ENCODE measurements at places on chromosomes 1 and 21. TPM values are rescaled to one million over a fixed set of nuclear protein-coding genes. Genes with fewer than 3 reads are reported as not detected.
A peak's percentile ranks its signal among the peaks of the same experiment; 100 is the strongest.

GRCh38 chr1:20061866-20062265 lies 8.1 kb upstream of the PLA2G5 start:
- no peak for DNase-seq

- DNase-seq = peak; percentile 35
Measured at GRCh38 chr21:31282095-31282709, 61.9 kb downstream of the TIAM1 start.

GRCh38 chr1:98119796-98120195 lies 199.0 kb upstream of the DPYD start:
- peak; percentile 51 for DNase-seq

DNA sequence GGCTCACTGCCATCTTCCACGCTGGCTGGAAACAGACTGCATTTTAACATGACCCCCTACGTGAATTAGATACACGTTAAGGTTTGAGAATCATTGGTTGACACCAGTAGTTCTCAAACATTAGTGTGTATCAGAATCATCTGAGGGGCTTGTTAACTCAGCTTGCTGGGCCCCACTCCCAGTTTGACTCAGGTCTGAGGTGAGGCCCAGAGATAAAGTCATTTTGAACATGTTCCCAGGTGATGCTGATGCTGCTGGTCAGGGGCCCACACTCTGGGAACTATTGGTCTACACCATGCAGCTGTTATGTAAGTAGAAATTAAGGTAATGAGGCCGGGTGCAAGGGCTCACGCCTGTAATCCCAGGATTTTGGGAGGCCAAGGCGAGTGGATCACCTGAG lies 1.3 kb downstream of the LSM10 start:
- DNase-seq = no peak

DNA sequence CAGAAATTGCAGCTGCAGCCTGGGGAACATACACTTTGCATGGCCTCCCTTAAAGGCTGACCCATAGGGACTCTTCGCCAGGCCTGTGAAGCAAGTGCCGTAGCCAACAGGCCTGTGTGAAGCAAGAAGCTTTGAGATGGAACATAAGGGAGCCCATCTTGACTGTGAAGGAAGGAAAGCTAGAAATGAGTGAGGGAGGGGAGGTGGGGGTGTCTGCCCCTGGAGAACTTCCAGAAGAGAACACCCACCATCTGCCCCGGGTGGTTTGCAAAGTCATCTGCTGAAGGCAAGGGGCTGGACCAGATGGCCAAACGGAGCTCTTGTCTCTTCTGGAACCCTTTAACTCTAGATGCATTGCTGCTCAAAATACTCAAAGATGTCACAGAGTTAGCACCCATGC lies 103.3 kb upstream of the GRIK3 start:
- DNase-seq = no peak

GRCh38 chr1:4366091-4366490 lies 288.3 kb upstream of the AJAP1 start:
- DNase-seq = no peak

GRCh38 chr1:24506691-24507381 lies 4.2 kb downstream of the RCAN3 start:
- DNase-seq = no peak

GRCh38 chr1:40896482-40896881 lies 34.3 kb upstream of the CITED4 start:
- DNase-seq = no peak

GRCh38 chr1:214898161-214898560 lies 184.4 kb upstream of the KCNK2 start:
- DNase-seq = no peak

DNA sequence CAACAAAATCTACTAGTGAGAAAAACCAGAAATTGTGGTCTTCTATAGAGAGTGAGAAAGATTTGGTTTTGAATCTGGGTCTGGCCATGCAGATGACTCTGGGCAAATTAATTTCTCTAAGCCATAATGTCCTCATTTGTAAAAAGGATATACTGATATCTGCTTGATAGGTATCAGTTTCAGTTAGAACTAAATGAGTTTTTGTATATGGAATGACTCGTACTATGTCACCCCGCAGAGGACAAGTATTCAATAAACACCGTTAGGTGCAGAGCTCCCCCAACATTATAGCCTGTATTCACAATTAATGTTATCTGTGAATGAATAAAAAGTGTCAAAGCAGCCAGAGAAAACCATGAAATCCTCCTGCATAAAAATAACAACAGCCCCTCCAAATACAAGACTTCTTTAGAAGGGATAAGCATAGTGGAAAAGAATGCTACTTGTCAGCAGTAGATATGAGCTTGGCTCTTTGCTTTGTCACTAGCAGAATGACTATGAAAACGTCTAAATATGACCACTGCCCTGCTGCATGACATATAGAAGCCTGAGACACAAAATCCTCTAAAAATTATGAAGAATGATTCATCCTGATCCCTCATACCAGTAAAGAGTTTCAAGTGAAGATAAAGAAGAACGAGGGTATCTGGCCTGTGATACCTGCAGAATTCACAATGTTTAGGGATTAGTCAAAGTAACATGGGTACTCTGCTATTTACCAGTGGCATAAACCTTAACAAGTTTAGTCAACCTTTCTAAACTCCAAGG lies 17.8 kb downstream of the SCAF4 start:
- no peak for DNase-seq

DNA sequence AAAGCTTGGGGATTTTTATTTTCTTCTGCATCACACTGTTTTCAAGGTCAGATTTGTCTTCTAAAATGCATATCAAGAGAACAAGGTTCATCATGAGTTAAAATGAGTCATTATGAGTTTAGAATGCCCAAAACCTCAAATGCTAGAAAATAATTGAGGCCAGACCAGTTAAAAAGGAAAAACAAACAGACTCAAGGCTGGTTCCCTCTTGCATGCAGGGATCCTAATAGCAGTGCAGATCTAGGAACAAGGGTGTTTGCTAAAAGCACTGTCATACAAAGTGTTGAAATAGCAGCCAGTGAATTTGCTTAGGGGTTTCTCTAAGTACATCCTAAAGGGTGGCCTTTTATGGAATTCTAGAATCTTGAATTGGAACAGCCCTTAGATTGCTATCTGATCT lies 15.3 kb downstream of the BEND5 start:
- no peak for DNase-seq

- DNase-seq = no peak
Measured at GRCh38 chr1:219945795-219946194, 17.4 kb upstream of the SLC30A10 start.

DNA sequence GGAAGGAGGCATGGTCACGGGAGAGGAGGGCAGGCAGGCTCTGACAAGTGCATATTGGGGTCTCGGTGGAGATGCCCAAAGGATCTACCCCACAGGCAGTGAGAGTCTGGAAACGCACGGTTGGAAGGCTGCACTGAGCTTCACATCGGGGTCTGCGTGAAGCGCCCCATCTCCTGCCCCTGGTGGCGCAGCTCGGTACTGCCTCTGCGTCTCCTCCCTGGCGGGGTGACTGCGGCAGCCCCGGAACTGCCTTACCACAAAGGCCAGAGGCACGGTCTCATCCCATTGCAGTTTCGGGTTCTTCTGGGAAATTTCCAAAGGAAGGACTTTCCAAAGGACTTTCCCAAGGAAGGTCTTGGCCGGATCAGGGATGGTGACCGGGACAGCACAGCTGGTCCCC lies 69.2 kb upstream of the AJAP1 start:
- peak; percentile 27 for DNase-seq

- DNase-seq = no peak
Measured at GRCh38 chr1:157882580-157882979, 41.0 kb upstream of the CD5L start.

- DNase-seq = no peak
Measured at GRCh38 chr1:182611787-182612186, 7.6 kb upstream of the RGS16 start.

GRCh38 chr1:31791131-31791858 lies 24.5 kb downstream of the SPOCD1 start:
- DNase-seq = no peak

DNA sequence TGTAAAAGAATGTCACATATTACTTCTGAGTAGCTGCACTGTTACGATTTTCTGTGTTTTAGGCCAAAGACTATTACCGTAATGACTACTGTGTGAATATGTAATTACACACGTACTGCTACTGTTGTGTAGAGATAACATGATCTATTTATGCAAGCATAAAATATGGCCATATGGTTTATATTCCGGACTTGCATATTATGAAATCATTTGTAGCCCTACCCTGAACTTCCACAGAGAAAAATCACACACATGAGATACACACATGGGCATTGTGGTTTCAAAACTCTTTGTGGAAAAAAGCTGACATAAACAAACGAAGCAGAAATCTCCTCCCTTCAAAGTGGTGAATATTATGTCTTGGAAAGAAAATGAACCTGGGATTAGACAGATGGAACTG lies 373.0 kb upstream of the ADAMTS5 start:
- no peak for DNase-seq

- no peak for DNase-seq
Measured at GRCh38 chr1:93997756-93998155, 88.5 kb upstream of the GCLM start.

- no peak for DNase-seq
Measured at GRCh38 chr1:938711-939489, 15.2 kb downstream of the SAMD11 start.

DNA sequence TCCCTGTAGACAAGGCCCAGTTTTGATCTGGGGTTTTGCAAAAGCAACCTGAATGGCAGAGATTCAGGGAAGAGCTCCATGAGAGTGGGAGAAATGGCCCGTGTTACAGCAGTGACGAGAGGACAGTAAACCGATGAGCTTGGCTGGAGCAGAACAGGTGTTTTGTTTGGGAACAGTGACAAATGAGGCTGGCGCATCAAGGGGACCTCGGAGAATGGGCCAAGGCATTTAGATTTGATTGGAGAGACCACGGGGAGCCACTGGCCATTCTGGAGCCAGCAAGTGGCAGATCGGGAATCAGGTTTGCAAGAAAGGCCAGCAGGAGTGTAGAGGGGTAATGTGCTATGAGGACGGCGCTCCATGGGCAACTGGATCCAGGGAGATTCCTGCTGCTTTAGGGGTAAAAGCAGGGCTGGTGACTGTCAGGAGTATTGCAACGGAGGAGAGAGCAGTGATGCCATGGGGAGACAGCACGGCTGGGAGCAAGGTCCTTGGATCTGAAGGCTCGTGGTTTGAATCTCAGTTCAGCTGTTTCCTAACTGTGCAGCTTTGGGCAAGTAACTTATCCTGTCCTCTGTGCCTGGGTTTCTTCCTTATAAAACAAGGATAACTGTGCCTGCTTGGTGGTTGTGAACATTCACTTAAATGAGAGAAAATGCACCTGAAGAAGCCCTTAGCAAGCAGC lies 9.9 kb upstream of the KLHDC7A start:
- no peak for DNase-seq

DNA sequence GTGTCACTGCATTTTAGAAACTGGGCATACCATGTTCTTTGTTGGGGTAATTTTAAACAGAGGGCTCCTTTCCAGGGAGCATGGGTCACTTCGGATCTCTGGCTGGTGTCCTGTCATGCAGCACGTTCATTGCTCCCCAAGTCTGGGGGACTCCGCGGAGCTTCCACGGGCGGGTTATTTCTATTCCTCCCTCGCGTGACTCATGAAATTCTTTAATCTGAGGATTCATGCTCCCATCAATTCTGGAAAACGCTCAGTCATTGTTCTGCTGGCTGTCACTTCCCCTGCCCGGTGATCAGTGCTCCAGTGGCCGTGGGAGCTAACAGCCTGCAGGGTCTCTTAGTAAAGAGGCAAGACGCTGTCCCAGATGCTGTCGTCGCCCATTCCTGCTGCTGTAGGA lies 28.1 kb downstream of the CFAP74 start:
- no peak for DNase-seq

GRCh38 chr1:15180945-15181523 lies 27.5 kb downstream of the TMEM51 start:
- no peak for DNase-seq

DNA sequence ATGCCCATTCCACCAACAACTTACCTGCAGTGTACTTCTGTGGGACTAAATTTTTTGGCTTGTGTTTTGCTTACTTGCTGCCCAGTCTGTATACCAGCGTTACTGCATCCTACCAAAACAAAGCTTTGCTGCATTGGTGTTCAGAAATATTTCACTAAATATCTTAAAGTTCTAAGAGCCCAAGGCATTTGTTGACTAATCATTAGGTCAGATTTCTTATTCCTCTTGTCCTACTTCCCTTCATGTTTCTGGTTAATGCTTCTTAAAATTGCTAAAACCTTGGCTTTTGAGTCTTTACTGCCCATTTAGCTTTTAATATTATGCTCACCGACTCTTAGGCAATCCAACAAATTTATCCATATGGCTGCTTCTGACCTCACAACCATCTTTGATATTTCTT lies 161.8 kb downstream of the DPYD start:
- DNase-seq = no peak

GRCh38 chr1:226643611-226644540 lies 95.2 kb downstream of the ITPKB start:
- DNase-seq = no peak

- DNase-seq = no peak
Measured at GRCh38 chr1:231557898-231558707, 29.6 kb downstream of the TSNAX start.

DNA sequence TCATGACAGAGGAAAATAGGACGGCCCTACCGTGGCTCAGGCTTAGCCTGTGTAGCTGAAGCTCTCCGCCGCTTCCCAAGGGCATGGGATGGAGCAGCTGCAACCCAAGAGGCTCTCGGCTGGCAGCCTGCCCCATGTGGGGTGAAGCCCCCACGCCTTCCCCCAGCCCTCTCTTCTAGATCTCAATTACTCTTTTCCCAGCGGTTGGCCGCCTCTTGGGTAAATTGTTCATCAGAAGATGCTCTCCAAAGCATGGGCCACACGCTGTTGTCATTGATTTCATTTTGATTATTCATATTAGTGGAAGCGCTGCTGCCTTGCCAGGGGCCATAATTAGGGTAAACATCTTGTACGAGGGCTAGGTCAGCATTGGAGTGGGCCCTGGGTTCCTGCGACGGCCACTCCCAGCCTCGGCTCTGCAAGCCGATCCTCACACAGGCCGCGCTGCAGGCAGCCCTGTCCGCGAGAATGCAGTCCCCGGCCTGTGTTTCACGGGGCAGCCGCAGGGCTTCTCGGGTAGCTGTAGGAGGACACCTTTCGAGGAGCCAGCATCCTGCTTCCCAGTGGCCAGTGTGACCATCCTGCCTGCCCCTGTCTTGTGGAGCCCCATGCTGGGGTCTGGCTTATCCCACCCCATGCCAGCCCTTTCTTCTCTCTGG lies 114.4 kb upstream of the VAMP3 start:
- no peak for DNase-seq

DNA sequence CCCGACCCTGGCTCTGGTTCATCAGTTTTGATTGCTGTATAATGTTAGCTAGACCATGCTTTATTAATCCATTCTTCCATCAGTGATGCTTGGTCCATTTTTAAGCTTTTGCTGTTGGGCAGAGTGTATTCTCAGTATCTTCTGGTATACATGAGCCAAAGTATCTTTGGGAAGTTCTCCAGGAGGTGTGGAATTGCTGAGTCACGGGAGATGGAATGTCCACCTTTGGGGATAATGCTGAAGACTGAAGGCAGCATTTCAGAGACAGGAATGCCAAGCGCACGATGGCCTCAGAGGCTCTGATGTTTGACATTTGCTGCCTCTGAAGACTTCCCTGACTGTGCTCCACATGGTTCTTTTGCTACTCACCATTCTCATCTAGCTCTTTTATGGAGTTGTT lies 266.3 kb upstream of the KAZN start:
- DNase-seq = no peak

Gene PLD5
- 0.60 TPM for total RNA-seq

Gene TPTE
- total RNA-seq = not detected

Gene FYB2
- total RNA-seq = 15.5 TPM

Gene RASSF5
- 2.0 TPM for total RNA-seq

Gene KRTAP12-2
- not detected for total RNA-seq

Gene AVPR1B
- not detected for total RNA-seq

Gene SETSIP
- total RNA-seq = not detected

Gene BCL2L15
- total RNA-seq = 0.80 TPM

Gene HYI
- total RNA-seq = 37.5 TPM

Gene C8B
- total RNA-seq = 22.1 TPM

All from hepatocyte (in vitro differentiated cells).